T-cell (primary cell): ENCODE measurements at places on chromosomes 6 and 20.

- no peak for DNase-seq
Measured at GRCh38 chr6:140403020-140403419, 1028.6 kb upstream of the CITED2 start.

DNA sequence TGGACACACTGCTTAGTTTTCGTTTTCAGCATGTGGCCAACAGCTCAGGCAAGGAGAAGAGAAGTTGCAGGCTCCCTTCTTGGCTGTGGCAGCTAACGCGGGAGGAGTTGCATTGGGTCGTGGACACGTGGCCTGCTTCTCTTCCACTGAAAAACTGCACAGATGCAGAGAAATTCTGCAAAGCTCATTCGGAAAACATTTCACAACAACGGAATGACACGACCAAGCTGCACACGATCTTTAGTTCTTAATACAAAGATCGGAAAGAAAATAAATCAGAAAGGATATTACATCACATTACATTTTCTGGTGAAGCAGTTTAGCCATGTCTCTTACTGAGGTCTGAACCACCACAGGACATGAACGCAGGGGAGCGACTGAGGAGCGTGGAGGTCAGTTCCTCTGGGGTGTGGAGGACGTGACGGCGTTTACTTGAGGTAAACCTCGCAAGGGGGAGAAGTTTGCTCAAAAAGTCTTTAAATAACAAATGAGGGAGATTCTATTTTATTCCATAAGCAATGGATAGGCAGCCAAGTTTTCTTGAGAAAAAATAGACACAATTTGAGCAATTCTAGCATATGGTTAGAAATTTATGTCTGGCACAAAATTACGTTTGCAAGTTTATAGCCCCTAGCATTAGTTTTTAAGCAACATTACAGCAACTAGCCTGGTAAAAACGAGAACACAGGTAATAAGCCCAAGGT is 178.3 kb downstream of the THBS2 start:
- no peak for DNase-seq

- DNase-seq, result peak; percentile 32
Measured at GRCh38 chr6:136791296-136792094, 782 bp downstream of the MAP3K5 start.

- DNase-seq, result no peak
Measured at GRCh38 chr20:24723647-24724352, 225.3 kb upstream of the CST7 start.

DNA sequence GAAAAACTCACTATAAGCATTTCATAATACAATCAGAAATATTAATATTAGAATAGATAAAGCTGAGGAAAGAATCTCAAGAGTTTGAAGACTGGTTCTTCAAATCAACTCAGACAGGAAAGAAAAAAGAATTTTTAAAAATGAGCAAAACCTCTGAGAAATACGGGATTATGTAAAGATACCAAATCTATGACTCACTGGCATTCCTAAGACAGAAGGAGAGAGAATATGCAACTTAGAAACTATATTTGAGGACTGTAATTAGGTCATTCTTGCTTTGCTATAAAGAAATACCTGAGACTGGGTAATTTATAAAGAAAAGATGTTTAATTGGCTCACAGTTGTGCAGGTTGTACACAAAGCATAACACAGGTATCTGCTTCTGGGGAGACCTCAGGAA is 665.1 kb downstream of the RNF144B start:
- no peak for DNase-seq

- no peak for DNase-seq
Measured at GRCh38 chr6:169415179-169415578, 161.5 kb upstream of the THBS2 start.

- no peak for DNase-seq
Measured at GRCh38 chr6:156686301-156686994, 90.7 kb upstream of the ARID1B start.

- DNase-seq, result no peak
Measured at GRCh38 chr20:10629946-10630650, 43.7 kb downstream of the JAG1 start.

DNA sequence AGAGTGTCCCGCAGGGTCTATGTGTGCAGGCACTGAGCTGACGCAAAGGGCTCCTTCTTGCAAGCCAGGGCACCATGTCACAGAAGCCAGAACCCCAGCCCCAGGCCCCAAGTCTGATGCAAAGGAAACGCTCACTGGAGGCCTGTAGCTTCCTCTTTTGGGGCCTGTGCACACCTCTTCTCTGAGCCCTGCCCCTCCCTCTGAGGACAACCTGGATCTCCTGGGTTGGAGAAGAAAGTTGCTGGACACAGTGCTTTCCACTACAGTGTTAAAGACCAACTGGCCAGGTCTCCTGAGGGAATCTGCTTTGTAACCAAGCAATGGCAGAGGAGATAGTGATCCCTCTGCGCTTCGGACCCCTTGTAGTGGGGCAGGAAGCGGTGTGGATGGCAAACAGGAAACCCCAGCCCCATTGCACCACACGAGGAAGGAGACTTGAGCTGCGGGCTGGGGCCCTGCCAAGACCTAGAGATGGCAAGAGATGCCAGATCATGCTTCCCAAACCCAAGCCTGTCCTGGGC is 90.0 kb downstream of the PRND start:
- peak; percentile 62 for DNase-seq

- DNase-seq, result no peak
Measured at GRCh38 chr6:156113631-156114030, 658.0 kb upstream of the NOX3 start.

- DNase-seq, result no peak
Measured at GRCh38 chr20:23005776-23006175, 29.3 kb upstream of the SSTR4 start.

DNA sequence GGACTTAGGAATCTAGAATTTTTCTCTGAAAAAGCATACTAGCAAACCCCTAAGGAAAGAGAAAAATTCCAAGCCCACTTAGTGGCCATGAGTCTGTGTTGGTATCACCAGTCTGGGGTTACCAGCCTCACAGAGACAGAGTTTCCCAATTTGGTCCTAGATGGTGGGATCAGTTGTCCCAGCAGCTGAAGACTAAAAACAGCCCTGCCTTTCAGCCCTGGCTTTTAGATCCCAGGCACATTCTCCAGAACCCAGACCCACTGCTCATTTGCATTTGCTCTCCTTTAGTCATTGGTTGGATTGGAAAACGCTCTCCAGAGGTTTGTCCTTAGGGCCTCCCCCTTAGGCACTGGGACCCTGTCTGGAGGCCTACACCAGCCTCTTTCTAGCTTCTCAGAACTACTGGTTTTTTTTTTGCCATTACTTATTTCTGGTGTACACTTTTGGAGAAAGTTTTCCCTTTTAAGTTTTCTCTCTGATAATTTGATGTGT is 39.1 kb upstream of the FOXO3 start:
- no peak for DNase-seq

DNA sequence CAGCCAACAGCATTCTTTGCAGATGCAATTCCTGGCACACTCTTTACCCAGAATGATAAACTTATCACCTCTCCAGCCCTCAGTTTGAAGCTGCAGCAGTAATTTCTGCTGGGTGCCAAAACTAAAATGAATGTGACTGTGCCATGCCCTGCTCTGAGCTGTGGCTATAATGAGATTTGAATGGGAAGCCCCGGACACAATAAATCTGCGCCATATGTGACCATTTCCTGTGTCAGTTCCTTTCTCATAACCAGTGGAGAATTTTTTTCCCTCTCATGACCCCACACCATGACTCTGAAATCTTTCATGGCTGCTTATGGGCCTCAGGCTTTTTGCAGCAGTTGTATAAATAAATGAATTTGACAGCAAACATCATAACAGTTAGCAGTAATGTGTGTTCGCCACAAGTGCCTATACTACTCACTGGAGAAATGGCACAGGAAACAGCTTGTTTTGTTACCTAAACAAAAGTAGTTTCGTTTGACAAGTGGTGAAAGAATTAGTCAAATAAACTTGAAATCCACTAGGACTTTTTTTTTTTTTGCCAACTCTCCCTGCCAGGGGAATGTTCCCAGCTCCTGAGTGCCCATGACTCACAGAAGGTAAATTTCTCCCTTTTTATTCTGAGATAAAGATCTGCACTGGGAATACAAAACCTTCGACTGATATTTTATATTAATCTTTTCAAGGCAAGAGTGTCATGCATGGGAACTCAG is 408.4 kb downstream of the PKHD1 start:
- DNase-seq, result no peak

- no peak for DNase-seq
Measured at GRCh38 chr6:84422380-84422968, 195.0 kb upstream of the CEP162 start.

DNA sequence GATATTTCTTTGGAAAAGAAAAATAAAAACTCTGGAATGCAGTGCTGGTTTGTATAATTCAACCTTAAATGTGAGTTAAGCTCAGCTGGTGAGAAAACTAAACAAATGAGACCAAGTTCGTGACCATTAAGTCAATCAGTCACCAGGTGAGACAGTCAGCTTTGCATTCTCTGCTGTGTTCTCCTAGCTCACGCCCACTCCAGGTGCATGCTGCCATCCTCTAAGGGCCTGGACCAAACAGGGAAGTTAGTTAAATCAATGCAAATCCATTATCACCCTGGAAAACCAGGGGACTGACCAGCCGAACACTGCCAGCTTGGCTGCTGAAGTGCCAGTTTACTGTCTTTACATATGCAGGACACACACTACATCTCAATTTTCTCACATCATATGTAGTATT is 7.2 kb downstream of the TPBG start:
- no peak for DNase-seq

DNA sequence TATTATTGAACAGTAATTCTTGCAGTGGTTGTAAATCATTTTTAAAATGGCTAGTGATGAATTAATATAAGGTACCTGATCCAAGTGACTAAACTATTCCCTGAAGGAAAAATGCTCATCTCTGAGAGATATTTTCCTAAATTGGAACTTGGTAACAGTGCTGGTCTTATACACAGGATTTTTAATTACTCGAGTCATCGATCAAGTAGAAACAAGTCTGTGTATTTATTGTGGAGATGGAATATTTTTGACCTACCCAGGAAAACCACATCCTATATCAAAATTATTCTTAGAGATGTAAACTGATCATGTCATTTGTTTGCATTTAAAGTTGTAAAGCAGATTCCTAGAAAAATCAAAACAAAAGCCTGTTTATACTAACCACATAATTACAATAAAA is 166.9 kb downstream of the MOXD1 start:
- no peak for DNase-seq

DNA sequence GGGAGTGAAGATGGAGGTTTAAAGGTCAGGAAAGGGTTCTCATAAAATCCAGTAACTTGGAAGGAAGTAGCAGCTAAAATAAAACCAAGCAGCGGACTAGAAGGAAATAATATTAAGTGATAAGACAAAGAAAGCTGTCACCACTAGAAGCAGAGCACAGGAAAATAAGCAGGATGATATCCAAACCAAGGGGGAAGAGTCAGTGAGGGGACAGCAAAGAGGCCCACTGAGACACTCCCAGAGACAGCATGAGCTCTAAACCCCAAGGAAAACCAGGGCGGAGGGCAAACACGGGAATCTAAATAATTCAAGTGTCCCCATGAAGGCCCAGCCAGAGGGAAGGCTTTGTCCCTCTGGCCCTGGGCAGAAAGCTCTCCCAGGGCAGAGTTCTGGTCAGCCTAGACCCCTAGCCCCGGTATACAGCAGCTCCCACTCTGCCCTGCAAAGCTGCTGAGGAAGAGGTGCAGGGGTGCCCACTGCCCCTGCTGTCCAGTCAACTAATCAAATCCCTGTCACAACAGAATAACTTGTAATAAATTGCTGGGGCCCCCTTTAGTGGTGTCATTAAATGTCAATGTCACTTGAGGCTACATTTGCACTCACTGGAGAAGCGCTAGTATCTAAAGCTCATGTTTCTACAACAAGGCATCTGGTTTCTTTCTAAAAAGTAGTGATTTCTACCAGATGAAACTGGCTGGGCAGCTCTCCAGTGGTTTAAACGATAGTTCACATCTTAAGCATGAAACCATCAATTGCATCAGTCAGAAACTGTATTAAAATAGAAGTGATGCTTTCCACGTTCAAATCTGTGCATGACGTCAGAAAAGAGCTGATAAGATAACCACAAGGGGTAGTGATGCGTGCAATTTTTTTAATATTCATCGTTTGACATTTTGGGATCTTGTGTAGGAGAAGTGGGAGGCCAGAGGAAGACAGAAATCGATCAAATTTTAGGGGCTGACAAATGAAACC is 13.6 kb downstream of the PDE10A start:
- DNase-seq, result no peak

DNA sequence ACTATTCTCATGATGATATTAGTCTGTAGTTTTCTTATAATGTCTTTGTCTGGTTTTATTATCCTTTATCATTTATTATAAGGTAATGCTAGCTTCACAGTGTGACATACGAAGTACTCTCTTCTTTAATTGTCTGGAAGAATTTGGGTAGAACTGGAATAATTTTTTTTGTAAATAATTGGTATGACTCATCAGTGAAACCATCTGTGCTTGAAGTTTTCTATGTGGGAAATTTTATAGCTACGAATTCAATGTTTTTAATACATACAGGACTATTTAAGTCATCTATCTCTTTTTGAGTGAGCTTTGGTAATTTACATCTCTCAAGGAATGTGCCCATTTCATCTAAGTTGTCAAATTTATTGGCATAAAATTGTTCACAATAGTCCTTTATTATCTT is 86.3 kb downstream of the SOD2 start:
- no peak for DNase-seq

- DNase-seq, result no peak
Measured at GRCh38 chr20:47552996-47553395, 51.3 kb downstream of the NCOA3 start.

- peak; percentile 33 for DNase-seq
Measured at GRCh38 chr20:43925801-43926200, 11.1 kb downstream of the TOX2 start.

DNA sequence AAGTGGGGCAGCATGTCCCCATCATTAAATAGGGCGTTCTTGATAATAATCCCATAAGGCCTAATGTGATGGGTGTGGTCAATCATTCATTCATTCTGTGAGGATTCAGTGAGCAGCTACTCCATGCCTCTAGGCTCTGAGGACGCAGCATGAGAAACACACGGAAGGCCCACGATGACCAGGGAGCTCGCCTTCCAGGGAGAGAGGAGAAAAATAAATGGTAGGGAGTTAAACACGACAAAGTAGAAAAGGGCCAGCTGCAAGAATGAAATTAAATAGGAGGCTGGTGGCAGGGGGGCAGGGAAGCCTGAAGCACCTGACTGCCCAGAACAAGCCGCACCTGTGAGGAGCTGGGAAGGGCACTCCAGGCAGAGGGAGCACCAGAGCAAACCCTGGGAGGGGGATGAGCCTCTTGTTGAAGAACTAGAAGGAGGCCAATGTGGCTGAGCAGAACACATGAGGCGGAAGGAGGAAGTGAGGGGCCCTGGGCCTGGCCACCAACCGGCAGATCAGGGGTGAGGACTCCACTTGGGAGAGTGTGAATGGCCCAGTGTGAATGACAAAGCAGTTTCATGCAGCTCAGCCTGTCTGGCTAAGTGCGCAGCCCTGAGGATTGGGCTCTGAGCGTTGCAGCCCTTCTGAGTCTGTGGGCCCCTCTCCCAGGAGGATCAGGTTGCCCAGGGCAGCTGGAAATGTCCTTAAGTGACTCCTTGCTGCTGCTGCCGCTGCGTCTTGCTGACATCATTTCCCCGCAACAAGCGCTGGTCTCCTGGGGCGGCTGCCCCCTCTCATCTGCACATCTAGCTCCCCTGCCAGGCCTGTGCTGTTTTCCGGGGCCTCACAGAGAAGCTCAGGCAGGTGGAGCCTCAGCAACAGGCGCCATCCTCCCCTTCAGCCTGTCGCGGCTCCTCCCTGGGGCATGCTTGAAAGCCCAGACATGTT is 99.9 kb downstream of the CDH26 start:
- DNase-seq, result peak; percentile 20
